ENCODE measurements at places on chromosomes 7 and 10.

DNA sequence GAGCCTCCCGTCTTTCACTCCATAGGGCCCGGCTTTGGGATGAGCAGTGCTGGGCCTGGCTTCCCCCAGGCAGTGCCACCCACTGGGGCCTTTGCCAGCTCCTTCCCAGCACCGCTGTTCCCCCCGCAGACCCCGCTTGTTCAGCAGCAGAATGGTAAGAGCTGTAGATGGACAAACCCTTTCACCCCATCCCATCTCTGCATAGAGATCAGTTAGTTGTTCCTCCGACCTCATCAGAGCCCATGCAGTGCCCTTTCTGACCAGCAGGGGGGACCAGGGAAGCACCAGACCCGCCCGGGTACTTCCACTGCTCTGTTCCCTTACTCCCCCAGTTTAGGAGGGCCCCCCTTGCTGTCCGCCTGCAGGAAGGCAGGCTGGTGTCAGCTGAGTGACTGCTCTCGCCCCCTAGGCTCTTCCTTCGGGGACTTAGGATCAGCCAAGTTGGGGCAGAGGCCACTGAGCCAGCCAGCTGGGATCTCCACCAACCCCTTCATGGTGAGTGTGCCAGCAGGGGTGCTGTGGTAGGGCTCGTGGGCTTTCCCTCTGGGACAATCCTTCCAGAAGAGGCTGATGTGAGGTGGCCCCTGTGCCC, 9.8 kb downstream of the SAP25 start:
- DNase-seq: peak; percentile 56

DNA sequence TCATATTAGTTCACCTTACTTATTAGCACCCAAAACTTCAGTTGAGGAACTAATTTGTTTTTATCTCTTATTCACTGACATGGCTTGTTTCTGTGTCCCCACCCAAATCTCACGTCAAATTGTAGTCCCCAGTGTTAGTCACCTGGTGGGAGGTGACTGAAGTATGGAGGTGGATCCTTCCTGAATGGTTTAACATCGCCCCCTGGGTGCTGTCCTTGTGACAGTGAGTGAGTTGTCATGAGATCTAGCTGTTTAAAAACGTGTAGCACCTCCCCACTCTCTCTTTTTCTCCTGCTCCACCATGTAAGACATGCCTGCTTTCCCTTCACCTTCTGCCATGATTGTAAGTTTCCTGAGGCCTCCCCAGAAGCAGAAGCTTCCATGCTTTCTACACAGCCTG, 75.0 kb upstream of the HECTD2 start:
- no peak for DNase-seq

- no peak for DNase-seq
These were observed 102.3 kb downstream of the NPTX2 start for GRCh38 chr7:98719396-98719795.

DNA sequence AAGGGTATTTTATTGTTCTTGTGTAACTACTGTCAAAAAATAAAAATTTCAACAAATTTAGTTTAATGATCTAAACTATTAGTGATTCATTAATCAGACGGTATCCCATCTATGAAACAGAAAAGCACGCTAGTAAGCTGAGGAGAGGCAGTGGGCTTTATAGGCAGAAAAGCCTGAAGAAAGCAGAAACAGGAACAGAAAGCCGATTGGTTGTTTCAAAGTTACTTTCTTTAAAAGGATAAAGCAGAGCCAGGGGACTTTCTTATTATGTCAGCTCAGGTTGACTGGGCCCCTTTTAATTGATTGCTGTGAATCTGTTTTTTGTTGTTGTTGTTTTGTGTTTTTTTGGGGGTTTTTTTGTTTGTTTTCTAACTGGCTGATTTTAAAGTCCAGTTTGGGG, 105.5 kb downstream of the TES start:
- DNase-seq: no peak

GRCh38 chr7:2405201-2405600, 1.8 kb downstream of the CHST12 start:
- DNase-seq: no peak

DNA sequence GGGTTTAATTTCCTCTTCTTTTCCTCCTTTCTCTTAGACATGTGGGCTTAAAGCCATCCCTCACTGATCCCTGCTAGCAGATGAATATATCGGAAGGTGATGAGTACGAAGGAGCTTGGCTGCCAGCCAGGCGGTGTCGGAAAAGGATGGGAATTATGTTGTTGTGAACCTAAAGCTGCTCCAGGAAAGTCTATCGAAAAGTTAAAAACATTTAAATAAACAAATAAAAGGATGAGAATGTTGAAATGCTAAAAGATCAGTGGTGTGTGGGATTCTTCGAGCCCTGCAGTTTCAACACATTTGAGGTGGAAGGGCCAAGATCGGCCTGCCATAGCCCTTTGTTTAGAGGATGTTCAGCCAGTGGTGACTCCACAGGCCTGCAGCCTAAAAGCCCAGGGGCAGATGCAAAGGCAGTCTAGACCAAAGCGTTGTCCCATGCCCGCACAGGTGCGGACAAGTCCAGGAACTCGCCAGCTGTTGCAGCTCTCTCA, 107.9 kb downstream of the JCAD start:
- no peak for DNase-seq

GRCh38 chr10:58856508-58857240, 319.8 kb upstream of the PHYHIPL start:
- DNase-seq: no peak

- no peak for DNase-seq
These were observed 935 bp downstream of the MMP21 start for GRCh38 chr10:125774581-125775191.

- no peak for DNase-seq
These were observed 27.5 kb upstream of the ZCCHC24 start for GRCh38 chr10:79472951-79473350.

DNA sequence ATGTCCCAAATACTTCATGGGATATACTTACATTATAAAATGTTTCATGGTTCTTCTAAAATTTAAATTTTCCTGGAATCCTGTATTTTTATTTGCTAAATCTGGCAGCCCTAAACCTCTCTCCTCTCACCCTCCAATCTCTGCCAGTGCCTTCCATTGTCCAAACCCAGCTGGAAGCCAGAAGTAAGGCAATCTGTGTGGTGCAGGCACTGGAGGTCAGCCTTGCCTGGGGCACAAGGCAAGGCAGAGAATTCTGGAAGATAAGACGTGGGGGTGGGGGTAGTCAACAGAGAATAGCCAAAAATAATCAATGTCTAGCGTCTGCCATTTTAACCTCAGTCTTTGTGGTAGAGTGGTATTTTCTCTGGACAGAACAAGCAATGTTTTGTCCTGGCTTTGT, 381.7 kb downstream of the GPAM start:
- no peak for DNase-seq

- no peak for DNase-seq
These were observed 264.4 kb upstream of the MKI67 start for GRCh38 chr10:128390596-128390995.

DNA sequence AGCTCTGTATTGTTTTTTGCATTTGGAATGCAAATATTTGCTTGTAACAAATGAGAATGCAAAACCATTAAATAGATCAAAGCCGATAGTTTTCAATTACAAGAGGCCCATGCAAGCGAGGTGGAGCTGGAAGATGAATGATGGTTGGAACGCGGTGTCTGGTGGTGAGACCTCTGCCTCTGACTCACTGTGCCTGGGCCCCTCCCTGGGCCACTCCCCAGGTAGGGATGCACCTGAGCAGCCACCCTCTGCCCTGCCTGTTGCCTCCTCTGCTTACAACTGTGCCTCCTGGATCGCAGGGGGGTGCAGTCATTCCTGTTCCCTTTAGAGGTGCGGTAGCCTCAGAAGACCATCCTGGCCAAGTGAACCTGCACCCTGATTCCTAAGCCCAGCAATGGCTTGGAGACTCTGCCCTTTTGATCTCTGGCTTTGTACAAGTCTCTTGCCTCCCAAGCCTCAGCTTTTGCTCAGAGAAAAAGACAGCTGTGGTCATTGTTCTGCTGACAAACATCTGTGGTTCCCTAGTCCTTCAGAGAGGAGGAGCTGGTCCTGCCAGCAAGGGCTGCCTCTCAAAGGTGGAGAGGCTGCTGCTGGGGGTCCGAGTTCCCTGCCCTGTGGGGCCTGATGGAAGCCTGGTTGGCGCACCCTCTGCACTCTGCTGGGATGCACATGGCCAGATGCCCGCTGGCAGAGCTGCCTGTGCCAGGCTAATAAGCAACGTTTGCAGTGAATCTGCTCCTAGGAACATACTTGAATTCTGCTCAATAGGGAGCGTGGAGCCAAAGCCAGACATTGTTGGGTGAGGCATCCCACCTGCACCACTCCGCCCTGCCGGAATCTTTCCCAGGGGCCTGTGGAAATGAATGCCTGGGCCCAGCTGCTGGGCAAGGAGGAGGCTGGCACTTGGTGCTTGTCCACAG, 126.3 kb upstream of the TCERG1L start:
- no peak for DNase-seq

GRCh38 chr7:7333610-7334009, 151.3 kb downstream of the C1GALT1 start:
- no peak for DNase-seq

GRCh38 chr7:129493555-129493954, 8.8 kb upstream of the SMKR1 start:
- no peak for DNase-seq

DNA sequence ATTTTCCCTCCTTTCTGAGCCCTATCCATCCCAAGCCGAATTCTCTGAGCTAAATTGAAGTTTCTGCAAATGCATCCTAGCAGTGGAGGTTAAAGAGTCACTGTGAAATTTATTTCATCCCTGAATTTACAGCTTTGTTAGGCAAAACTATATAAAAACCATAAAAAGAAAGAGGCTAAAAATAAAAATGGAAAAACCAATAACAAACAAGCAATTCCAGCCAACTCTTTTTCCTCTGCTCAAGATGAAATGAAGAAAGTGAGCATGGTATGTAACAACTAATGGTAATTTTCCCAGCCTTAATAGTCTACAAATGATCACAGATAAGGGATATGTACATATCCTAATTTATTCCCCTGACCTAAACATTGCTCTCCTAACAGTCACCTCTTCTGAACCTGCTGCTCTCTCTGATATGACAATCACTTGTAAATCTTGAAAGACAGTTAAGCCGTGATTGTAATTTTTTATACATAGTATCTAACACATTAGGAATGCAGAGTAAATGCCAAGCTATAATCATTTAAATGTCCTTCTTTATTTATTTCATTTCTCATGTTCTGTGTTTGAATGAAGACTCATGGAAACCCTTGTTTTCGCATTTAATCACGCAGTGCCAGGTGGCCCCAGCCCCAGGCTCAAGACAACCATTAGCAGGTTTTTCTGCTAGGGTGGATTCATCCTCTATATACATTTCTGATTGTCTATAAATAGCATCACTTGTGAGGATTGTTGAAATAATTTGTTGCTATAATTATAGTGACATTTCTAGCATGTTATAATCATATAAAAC, 48.6 kb upstream of the NRP1 start:
- DNase-seq: no peak

- DNase-seq: no peak
These were observed 78.0 kb downstream of the MKI67 start for GRCh38 chr10:128047991-128048818.

DNA sequence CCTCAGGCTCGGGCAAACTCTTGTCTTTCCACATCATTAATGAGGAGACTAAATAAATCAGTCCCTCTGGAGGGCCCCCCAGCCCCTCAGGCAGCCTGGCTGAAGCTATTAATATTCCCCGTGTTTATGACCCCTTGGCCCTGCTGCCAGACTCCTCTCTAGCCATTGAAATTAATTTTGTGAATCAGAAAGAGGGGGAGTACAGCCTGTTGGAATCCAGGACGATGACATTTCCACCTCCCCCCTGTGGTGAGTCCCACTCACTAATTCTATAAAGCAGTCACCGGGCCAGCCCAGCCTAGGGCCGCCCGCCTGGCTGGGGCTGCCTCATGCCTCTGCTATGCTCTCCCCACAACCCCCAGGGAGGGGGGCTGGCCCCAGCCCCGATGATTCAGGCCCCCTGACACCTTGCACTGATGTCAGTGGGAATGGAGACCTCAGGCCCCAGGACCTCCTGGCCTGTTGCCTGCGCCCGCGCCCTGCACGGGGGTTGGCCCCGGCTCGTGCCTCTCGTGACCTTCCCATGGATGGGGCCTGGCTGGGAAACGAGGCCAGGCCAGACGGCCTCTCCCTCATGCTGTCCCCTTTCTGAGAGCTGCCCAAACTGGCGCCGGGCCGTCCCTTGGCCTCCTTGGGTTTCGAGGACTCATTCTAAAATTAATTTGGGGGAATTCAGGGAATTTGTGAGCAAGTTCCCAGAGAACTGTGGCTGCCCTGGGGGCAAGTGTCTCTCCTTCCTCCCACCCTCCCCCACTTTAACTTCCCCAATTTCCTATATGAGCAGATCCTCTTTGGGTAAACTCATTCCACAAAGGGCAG, 34.0 kb downstream of the TMEM270 start:
- no peak for DNase-seq

DNA sequence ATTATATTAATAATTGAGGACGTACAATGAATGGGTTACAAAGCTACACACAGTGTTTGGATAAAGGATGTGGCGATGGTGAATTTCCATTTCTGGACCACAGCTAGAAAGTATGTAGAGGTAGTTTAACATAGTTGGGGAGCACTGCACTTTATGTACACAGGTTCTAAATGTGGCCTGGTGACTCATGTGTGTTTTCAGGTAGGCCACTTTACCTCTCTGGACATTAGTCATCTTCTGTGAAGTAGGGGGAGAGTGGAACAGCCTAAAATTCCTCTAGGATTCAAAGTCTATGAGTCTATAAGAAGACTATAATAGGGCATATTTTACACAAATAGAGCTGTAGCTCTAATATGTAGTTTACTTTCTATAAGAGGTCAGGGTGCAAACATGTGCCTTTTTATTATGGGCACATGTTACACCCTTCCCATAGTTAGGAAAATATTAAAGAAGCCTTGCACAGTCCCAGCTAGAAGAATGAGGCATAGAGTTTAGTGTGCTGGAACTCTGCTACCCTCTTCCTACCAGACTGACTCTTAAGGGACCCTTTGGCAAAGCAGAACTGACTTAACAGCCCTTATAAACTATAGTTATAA, 594.9 kb downstream of the LRMDA start:
- no peak for DNase-seq
